ENCODE measurements at places on chromosomes 4 and X.

DNA sequence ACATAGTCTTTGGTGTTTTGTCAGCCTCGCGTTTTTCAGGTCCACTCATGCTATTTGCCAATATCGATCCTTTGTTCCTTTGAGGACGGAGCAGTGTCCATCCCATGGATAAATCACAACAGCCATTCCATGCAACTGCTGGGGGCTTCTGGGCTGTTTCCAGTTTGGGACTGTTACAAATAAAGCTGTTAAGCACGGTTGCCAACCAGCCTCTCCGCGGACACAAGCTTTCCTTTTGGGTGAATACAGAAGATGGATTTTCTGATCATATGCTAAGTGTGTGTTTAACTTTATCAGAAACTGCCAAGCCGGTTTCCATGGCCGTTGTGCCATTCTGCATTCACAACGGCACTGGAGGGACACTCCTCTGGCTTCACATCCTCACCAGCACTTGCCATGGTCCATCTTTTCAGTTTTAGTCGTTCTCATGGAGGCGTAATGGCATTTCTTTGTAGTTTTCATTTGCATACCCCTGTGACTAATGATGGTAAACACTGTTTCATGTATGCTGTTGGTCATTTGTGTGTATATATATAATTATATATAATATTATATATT is 67.8 kb downstream of the ABLIM2 start:
- no peak for DNase-seq

DNA sequence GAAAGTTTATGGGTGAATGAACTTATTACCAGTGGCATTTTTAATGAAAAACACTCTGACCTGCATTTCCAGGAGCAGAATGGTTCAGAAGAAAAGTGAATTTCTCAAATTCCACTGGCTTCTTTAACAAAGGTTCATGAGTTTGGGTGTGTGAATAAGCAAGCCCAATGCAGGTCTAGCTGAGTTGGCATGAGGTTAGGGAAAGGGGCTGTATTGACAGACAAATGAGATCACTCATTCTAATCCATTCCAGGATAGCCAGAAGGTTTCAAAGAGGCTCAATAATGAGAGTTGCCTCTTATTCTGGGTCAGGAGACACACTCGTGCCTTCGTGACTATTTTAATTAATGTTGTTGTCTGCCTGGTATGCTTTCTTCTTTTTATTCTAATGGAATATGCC is 43.7 kb upstream of the NPY2R start:
- no peak for DNase-seq

DNA sequence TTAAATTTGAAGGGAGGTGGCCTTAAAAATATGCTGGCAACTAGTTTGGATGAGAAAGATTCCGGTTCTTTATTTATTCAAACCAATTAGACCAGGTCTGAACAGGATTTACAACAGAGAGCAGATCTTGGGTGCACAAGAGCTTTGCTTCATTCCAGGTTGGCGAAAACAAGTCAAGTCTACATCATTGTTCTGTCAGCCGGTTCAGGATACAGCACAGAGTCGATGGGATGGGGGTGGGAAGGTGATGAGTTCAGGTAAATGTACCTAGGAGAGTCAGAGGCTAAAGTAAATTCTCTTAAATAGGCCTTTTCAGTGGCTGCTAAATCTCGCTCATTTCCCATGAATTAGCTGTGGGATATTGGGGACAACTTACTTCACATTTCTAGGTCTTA is 882 bp upstream of the STIM2 start:
- DNase-seq = no peak

DNA sequence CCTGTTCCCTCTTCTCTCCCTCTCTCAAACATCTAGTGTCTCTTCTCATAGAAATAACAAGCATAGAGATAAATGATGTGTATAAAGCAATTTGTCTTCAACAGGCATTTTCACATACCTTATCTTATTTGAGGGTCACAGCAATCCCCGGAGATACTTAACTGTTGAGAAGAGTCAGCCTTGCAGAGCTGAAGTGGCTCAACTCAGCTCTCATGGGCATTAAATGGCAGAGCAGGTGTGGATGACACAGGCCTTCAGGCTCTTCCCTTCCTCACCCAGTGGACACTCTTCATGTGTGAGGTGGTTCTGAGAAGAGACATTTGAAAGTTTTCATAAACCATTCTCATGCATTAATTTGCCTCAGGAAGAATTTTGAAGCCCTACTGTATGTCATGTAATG is 134.2 kb downstream of the AFF2 start:
- DNase-seq = no peak

- DNase-seq = no peak
Measured at GRCh38 chr4:73245955-73246354, 12.6 kb downstream of the ANKRD17 start.

DNA sequence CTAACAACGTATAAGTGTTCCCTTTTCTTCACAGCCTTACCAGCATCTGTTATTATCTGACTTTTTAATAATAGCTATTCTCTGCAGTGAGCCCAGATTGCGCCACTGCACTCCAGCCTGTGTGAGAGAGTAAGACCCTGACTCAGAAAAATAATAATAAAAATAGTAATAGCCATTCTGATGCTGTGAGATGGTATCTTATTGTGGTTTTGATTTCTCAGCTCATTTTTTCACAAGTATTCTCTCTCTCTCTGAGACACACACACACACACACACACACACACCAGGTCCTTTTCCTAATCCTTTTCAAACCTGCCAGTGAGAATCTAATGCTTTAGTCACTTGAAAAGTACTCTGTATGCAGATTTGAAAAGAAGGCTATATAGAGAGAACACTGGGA is 89.8 kb downstream of the CHIC2 start:
- DNase-seq = no peak

GRCh38 chrX:48996969-48997368 is 5.1 kb downstream of the GRIPAP1 start:
- DNase-seq = no peak

GRCh38 chrX:22634751-22635150 is 362.0 kb downstream of the CBLL2 start:
- DNase-seq = no peak

GRCh38 chrX:40107291-40108161 is 9.8 kb upstream of the BCOR start:
- peak; percentile 44 for DNase-seq

DNA sequence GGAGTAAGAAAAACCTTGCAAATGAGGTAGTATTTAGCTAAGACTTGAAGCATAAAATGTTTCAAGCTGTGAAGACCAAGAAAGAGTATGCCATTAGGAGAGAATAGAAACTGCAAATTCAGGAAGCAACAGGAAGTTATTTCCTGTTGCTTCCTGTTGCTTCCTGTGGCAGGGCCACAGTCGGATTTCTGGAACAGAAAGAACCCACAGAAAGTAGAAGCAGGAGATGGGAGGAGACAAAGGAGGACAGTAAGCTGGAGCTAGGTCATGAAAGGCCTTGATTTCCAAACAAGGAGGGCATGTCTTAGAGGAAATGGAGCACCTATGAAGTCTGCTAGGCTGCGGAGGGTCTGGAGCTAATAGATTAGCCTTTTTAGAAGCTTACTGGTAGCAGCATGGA is 17.2 kb downstream of the ASB11 start:
- DNase-seq = no peak

DNA sequence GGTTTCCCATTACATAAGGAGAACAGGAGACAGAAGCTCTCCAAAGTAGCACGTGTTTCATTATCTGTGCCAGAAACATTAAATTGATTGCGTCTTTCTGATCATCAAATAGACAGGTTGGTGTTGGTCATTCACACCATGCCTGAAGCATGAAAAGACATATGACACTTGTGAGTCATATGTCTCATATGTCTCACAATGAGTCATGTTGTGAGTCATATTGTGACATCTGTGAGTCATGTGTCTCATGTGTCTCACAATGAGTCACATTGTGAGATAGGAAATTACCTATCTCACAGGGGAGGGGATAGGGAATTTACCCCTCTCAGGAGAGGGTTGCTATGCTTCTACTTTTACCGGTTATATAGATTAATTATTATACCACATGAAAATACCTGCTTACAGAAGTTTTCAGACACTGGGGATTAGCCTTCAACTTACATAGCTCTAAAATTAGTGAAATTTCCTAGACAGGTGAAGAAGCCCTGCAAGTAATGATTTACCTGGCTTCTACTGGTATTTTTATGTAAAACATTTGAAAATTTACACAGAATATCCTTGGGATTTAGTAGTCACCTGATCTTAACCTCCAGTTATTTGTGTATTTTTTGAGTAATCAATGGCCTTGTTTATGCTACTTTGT is 80.8 kb downstream of the NPFFR2 start:
- DNase-seq = no peak

DNA sequence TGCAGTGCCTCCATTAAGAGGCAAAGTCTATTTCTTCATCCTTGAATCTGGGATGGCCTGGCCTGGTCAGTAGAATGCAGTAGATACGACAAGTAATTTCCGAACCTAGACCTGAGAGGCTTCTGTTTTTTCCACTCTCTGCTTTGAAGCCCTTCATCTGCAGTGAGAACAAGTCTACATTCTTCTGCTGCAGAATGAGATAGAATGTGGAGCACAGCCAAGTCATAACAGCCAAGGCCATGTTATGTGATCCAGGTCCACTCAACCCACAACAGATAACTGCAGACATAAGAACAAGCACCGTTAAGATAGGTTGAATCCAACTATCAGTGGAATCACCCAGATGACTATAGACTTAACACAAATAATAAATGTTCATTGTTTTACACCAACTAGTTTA is 1297.7 kb downstream of the C4orf33 start:
- DNase-seq = no peak

DNA sequence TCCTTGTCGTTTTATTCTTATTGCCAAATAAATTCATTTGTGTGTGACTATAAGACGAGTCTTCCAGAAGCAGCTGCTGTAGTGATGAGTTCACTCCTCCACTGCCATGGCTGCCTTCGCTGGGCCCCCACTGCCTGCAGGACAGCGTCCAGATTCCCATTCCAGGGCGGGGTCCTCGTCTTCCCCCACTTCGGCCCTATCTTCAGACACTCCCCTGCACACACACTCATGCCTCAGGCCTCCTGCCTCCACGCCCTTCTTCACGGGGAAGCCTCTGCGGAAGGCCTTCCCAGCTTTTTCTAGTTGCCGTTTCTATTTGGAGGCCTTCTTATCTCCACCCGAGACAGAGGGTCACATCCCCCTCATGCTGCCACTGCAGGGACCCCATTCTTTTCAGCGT is 80.4 kb downstream of the SHROOM2 start:
- no peak for DNase-seq

- DNase-seq = no peak
Measured at GRCh38 chr4:38489011-38489861, 174.8 kb upstream of the KLF3 start.

- DNase-seq = no peak
Measured at GRCh38 chr4:176499518-176499917, 179.8 kb downstream of the SPCS3 start.

- DNase-seq = no peak
Measured at GRCh38 chr4:169540774-169541173, 71.6 kb downstream of the NEK1 start.

- no peak for DNase-seq
Measured at GRCh38 chrX:153669174-153669890, 4.3 kb downstream of the PNCK start.

GRCh38 chrX:111353793-111354192 is 58.2 kb downstream of the DCX start:
- no peak for DNase-seq

GRCh38 chr4:156764145-156764544 is 207.5 kb downstream of the PDGFC start:
- no peak for DNase-seq

DNA sequence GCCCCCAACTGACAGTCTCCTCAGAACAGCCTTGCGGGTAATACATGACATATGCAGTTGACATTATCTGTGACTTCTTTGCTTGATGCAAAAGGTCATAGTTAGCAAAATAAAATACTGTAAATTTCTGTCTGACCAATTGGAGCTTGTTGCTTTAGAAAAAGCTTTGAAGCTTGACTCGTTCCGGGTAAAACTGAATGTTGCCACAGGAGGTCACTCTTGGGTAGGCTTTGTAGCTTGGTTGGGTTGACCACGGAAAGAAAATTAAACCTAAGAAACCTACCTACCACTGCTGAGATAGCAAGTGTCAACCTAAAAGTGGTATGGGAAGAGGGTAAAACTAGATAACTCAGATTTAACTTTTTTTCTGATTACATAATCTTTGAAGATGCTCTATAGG is 23.2 kb downstream of the PRPS2 start:
- DNase-seq = peak; percentile 44

DNA sequence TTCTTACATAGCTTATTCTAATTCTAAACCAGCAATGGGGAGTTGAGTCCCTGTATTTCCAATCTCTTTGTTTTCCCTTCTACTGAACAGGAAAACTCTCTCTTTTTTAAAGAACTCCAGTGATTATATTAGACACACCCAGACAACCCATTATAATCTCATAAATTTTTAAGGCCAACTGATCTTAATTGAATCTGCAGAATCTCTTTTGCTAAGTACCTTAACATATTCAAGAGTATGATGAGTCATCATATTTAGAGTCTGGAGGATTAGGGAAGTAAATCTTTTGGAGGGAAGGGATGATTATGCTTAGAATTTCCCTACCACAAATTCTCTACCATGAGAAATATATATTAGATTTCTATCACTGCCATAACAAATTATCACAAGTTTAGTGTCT is 705.1 kb downstream of the CENPC start:
- no peak for DNase-seq

- no peak for DNase-seq
Measured at GRCh38 chr4:47391256-47391655, 72.2 kb downstream of the COMMD8 start.

DNA sequence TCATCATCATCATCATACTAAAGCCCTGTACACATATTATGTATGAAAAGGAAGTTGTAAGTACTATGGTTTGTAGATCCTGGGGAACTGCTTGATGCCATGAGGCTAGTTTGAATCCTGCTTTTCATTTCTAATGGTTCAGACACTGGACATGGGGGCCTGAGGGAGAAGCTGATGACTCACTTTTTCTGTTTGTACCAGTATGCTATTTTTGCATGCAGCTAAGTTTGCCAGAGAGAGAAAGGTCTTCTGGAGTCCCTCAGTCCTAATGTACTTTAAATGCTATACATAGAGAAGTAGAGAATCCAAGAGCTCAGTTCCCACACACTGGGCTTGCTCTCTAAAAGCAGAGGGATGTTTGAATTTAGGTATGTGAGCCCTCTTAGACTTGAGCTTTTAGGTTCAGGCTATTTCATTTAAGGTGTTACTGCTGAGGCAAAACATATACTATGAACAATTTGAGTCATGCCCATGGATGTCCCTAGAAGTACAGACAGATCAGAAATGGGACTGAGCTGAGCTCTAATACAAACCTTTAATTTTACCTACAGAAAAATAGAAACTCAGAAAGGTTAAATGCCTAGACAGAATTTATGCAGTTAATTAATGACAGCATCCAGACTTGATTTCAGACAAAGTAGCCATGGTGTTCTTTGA is 17.6 kb upstream of the HS3ST1 start:
- no peak for DNase-seq
